ENCODE measurements at places on chromosomes 11 and 22.

DNA sequence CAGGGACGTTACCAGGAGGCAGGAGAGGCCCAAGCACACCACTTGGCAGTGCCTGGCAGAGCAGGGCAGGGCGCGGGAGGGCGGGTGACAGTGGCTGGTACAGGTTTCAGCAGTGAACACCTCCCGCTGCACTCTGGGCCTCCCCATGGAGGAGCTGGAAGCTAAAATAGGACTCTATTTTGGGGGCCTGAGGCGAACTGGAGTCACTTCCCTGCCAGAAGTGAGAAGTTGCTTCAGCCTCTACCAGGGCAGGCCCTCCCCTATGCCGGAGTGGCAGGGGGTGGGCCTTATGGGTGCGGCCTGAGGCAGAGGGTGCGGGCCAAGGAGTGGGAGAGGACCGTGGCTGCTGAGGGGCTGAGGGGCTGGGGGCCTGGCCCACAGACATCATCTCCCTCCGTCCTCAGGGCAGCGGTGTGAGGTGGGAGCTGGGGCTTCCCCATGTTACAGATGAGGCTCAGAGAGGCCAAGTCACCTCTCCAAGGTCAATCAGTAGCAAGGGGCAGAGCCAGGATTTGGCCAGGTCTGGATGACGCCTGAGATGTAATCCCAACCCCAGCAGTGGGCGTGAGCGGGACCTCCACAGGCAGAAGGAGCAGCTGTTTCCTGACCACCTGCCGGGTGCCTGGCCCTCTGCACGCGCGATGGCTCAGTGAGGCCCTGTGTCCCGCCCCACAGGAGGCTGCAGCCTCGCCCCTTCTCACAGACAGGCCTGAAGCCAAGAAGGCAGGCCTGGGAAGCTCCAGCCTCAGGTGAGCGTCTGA lies 39.3 kb downstream of the KCNJ4 start:
- DNase-seq, result no peak

GRCh38 chr11:27452147-27452546 lies 20.4 kb downstream of the LGR4 start:
- DNase-seq, result no peak

DNA sequence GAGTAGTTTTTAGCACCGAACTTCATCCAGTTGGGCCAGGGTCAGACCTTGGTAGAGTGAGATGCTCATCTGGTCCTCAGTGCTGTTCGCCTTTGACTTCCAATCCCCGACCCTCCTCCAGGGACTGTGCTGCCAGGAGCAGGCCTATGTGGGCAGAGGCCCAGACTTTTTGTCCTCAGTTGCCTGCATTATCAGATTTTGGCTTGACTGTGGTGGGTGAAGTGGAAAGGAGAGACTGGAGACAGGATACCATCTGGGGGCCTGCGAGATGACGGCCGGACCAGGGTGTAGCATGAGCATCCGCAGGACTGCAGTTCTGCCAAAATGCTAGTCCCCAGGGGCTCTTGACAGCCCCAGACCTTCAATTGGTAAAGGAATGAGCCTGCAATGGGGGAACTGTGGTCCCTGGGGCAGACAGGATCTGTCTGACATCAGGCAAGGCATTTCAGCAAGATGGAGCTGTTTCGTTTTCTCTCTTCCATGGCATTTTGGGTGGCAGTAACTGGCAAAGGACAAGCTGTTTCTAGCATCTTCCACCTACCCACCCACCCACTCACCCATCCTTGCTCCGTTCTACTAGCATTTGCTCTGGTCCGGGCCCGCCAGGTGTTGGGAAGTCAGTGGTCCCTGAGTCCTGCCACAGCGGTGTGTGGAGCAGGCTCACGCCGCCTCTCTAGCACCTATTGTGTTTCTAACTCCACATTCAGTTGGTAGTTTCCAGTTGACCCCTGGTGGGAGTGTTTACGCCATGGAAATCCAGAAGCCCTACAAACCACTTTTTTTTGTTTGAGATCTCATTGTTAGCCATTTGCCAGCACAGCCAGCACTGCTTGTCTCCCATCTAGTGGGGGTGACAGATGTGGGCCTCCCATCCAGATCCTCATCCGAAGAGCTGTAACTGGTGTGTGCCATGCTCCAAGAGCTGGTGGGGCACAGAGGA lies 53.5 kb downstream of the OTOG start:
- no peak for DNase-seq

- no peak for DNase-seq
Observed at GRCh38 chr11:107619926-107620325, 29.0 kb downstream of the ELMOD1 start.

DNA sequence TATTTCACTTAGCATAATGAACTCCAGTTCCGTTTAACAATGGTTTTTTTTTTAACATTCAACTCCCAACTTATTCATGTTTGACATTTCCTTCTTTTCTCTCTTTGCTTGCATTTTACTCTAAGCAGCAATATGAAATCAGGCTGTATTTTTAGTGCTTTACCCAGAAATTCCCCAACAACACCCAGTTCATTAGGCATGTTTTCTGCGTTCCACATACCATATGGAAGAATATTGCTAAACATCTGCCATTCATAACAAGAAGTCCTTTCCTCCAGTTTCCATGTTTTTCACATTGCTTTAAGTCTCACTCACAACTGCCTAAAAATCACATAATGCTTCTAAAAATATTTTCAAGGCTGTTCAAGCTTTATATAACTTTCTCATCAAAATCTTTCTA lies 45.8 kb downstream of the PLAAT5 start:
- no peak for DNase-seq

GRCh38 chr11:119424775-119425174 lies 1.8 kb upstream of the THY1 start:
- no peak for DNase-seq

GRCh38 chr11:115916608-115917007 lies 412.4 kb upstream of the CADM1 start:
- no peak for DNase-seq

DNA sequence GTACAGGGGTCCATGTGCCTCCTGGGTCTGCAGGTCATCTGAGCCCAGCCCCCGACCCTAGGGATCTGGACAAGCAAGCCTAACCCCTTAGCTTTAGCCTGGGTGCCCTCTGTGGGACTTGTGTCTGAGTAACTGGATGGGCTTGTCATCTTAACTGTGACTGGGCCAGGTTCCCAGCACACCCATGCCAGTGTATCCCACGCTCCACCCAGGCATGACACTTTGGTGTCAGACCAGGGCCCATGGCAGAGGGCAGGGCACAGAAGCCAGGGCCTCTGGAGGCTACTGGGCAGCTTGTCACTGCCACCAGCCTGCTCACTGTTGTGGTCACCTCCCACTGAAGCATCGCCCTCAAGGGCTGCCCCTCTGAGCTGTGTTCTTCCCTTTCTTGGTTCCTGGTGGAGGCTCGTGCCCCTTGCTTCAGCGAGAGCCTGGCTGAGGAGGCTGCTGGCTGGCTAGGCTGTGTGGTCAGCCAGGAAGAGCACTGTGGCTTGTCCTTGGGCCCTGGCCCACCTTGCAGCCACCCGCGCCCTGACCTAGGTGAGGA lies 80.8 kb downstream of the ST3GAL4 start:
- no peak for DNase-seq

DNA sequence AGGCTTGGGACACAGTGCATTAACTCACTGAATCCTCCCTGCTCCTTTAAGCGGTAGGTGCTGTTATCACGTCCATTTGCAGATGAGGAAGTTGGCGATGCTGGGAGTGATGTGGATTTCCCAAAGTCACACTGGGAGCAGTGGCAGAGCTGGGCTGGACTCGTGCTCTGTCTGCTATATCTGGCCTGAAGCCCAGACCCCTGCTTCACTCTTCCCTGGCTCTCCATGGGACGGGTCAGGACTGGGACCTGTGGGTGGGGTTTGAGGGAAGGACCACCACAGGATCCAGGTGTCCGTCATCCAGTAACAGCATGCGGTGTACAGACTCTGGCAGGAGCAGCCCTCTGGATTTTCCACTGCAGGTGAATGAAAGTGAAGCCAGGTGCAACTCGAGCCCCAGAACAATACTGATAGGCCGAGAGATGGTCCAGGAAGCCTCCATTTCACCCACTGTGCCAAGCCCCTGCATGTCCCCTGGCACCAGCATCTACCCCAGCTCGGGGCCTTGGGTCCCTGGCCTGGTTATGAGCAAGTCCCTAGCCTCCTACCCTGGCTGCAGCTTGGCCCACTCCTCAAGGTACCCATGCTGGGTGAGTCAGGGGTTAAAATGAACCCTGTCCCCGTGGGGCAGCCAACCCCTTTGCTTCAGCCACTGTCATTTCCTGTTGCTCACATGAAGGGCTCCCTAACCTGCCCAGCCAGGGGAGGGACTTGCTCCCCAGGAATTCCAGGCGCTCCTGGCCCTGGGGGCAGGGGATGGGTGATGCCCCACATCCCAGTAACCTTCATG lies 4.2 kb downstream of the USP2 start:
- DNase-seq, result no peak

- no peak for DNase-seq
Observed at GRCh38 chr11:44814881-44815592, 88.3 kb downstream of the TSPAN18 start.

DNA sequence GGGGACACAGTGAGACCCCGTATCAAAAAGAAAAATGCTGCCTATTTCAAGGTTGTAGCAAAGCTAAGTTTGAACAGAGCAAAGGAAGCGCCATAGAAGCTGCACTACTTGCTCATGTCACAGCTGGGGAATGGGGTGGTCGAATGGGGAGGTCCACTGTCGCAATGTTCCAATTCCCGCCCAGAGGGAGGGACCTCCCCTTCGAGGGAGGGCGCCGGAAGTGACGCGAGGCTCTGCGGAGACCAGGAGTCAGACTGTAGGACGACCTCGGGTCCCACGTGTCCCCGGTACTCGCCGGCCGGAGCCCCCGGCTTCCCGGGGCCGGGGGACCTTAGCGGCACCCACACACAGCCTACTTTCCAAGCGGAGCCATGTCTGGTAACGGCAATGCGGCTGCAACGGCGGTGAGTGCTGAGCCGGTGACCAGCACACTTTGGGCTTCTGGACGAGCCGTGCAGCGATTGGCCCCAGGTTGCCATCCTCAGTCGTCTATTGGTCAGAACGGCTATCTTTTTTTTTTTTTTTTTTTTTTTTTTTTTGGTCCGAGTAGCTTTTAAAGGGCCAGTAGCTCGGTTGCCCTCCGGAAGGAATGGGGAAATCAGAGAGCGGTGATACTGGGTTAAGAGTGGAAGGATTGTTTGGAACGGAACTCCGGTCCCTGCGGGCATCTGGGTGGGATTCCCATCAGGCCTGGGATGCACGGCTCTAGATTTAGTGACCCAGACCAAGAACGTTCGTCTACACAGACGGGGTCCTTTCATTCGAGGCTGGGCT lies at the start of gene HMBS:
Gene HMBS (plus strand): TSS at position 219 of the 774 bp plus-strand sequence. CDS start 153 bp downstream, at position 372.
- DNase-seq, result peak; percentile 89

- no peak for DNase-seq
Observed at GRCh38 chr11:69694781-69695180, 9.0 kb downstream of the FGF19 start.

DNA sequence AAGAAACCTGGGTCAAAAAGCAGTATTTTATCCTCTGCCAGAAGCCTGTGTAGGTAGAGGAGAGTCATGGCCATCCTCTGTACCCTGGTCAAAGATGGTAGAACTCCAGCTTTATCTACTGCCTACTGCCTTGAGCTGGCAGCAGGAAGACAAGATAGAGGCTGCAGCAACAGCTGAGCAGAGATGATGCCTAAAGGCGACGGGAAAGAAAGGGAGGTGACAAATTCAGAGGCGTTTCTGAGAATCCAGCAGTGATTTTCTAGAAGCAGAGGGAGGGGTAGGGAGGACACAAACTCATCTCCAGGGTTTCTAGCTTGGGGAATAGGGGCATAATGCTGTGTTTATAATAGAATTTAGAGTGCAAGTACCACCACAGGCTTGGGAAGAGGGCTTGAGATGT lies 15.5 kb upstream of the C1QTNF4 start:
- no peak for DNase-seq

- DNase-seq, result no peak
Observed at GRCh38 chr11:28393348-28393747, 285.2 kb downstream of the METTL15 start.

DNA sequence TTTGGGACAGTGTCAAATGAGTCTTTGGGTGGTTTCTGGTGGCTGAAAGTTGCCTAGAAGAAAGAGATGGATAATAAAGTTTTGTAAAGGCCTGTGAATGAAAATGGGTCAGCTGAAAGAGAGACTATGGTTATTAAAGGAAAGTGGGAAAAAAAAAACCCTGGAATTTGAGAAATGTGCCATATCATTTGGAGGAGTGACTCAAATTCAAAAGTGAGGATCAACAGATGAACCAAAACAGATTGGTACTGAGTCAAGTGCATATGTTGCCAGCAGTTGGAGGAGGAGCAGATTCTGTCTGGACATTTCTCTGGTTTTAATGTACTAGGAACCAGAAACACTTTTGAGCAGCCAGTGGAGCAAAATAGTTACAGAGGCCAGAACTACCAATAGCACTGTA lies 339.8 kb downstream of the KCNA4 start:
- DNase-seq, result no peak

GRCh38 chr11:45105233-45105983 lies 41.0 kb upstream of the PRDM11 start:
- DNase-seq, result peak; percentile 54

DNA sequence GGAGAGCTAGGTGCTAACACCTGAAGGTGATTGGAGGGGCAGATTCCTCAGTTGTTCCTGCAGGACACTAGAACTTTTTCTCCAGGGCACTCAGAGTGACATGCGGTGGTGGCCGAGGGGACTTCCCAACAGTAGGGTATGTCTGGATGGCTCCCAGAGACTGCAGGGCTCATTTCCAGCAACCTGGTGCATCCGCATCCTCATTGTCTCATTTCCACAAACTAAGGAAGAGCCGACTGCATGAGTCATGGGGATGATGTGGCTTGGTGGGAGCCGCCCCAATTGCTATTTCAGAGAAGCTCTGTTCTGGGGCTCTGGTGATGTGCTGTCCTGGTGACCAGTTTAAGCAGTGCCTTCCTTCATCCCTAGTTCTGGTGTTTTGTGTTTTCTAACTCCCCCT lies 2.8 kb upstream of the ROBO4 start:
- DNase-seq, result no peak

DNA sequence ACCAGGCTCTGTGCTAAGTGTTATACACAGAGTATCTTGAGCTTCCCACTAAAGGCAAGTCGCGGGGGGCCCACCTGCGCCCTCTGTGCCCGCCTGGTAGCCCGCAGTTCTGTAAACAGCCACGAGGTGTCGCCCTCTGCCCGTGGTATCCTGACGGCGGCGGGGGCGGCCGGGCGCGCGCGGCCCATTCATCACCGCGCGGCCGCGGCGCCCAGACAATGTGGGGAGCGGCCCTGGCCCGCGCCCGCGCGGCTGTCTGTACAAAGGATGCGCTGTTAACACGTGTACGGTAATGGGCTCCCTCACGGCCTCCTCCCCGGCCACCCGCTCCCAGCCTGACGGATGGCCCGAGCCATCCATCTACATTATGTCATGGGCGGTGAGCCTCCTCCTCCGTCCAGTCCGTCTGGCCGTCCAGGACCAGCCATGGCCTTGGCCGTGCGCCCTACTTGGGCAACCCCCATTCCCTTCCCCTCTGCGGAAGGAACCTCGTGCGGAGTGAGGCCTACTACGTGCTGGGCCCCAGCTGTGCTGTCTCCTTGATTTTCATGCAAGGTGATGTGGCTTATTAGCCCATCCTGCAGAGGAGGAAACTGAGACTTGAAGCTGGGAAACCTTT lies 99.4 kb downstream of the MIAT start:
- peak; percentile 35 for DNase-seq

All from stimulated activated CD4-positive, alpha-beta T cell treated with anti-CD3 and anti-CD28 coated beads, Interleukin-12 subunit alpha, Interleukin-12 subunit beta, amount 100 ng/mL, for 4 hours (primary cell).